ENCODE measurements at places on chromosomes 16 and 17.

DNA sequence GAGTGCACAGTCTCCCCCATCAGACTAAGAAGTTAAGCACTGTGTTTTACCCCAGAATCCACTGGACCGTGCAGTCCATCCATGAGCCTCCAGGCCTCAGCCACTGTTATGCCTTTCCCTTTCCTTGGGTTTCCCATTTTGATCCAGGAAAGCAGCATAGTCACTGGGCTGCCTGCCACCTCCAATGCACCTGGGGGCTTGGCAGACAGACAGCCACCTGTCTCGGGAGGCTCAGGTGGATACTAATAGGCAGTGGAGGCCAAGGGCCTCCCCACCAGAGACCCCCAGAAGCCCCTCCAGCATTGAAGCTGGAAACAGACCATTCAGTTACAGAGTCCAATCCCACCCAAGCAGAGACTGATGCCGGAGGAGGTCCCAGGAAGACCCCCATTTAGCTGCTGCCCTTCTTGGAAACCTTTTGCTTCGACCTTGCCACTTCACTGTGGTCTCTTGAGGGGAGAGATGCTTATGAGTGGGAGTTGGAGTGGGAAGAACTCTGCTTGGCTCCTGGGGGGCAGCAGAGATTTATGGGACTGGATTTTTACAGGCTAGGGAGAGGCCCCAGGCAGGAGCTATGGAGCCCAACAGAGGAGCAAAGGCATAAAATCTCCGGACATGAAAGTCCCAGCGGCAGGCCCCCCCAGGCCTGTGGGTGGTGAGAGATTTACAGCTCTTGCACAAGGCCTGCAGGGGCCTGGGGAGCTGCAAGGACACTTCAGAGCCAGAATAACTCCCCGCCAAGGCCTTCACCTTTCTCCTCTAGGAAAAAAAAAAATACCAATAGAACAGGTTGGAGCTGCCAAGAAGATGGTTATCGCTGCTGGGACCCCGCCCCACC lies 12.2 kb upstream of the SP2 start:
- no peak for DNase-seq

- DNase-seq: no peak
Observed at GRCh38 chr17:49450735-49451134, 36.1 kb upstream of the PHB1 start.

- no peak for DNase-seq
Observed at GRCh38 chr17:32575852-32576251, 89.1 kb downstream of the CDK5R1 start.

DNA sequence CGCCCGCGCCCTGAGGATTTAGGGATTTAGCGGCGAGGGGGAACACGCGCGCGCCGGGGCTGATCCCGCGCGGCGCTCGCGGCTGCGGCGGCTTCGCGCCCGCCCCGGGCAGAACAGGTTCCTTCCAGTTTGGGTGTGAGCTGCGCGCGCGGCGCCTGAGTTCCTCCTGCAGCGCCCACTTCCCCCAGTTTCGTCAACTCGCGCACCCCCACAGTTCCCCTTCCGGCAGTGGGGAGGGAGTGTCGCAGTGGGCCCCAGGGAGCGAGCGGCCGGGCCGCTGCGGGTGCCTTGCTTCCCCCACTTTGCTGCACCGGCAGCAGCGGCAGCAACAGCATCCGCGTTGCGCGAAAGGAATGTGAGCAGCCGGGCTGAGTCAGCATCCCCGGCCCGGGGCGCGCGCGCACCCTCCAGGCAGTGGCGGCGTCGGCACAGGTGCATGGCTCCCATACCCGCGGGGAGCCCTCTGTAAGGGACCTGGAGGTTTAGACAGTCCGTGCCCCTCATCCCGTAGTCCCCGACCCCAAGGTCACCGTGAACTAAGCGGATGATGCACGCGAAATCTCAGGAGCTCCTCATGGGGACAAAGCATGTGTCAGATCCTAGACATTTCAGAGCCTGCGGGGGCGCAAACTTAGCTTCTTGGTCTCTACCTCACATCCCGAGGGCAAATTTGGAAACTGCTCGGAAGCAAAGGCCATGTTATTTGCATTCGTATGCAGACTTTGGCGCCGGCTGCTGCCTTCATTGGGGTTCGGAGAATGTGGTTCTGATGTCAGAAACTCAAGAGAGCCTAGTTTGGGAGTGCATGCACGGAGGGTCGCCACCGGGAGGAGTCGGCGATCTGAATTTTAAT lies 767 bp downstream of the ARSG start:
- peak; percentile 87 for DNase-seq

GRCh38 chr17:17934806-17935205 lies 37.4 kb downstream of the TOM1L2 start:
- DNase-seq: no peak

- no peak for DNase-seq
Observed at GRCh38 chr16:72944757-72945485, 103.0 kb downstream of the ZFHX3 start.

DNA sequence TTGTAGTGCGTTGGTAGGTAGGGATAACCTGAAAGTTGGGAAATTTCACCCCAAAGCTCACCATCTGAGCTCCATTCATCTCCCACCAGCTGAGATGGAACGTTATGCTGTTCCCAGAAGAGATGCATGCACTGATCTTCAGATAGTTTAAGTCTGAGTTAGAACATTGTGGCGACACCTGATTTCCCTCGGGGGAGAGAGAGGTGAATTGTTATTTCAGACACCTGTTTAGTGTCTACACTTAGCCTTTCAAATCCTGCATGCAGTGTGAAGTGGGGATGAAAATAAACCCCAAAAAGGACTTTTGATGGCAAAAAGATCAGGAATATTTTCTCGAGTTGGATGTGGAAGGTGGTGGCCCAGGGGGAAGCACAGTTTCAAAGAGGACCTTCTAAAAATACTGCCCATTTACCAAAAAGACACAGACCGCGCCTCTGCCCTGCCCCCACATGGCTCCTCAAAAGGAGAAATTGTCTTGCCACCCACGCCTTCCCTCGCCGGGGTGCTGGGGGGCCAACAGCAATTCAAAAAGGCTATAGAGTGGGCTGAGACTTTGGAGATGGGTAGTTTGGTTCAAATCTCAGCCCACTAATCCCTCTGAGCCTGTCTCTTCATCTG lies 11.4 kb downstream of the CIITA start:
- no peak for DNase-seq

GRCh38 chr16:873243-873661 lies 72.7 kb upstream of the GNG13 start:
- no peak for DNase-seq

- DNase-seq: no peak
Observed at GRCh38 chr16:86925067-86925791, 346.9 kb downstream of the FOXL1 start.

DNA sequence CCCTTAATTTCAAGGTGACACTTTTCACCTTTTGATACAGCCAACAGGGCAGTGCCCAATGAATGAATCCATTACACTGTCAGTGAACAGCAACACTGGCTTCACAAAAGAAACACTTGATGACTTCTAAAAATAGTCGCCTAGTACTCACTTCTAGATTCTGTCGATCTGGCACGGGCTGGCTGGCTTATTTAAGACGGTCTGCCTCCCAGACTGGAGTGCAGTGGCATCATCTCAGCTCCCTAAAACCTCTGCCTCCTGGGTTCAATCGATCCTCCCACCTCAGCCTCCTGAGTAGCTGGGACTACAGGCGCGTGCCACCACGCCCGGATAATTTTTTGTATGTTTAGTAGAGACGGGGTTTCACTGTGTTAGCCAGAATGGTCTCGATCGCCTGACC lies 1.9 kb downstream of the NDUFAB1 start:
- DNase-seq: no peak

GRCh38 chr17:60743282-60743681 lies 65.6 kb downstream of the BCAS3 start:
- DNase-seq: no peak

GRCh38 chr16:84864326-84864955 lies 44.7 kb downstream of the CRISPLD2 start:
- no peak for DNase-seq

DNA sequence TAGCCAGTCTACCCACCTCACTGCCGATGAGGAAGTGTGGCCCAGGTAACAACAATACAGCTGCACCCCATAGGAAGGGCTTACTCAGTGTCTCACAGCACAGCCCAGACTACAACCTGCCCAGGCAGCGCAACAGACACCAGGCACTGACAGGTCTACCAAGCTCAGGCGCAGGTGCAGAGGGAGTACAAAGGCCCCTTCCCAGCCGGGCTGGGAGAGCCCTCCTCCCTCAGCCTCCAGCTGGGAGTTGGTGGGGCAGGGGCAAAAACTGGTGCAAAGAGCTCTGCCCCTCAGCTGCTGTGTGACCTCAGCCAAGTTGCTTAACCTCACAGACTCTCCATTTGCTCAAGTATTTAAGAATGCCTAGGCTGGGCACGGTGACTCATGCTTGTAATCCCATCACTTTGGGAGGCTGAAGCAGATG lies 112.6 kb upstream of the LHX1 start:
- DNase-seq: no peak

- DNase-seq: no peak
Observed at GRCh38 chr17:39212195-39212810, 12.2 kb downstream of the RPL19 start.

GRCh38 chr16:48318630-48319029 lies 66.6 kb downstream of the SIAH1 start:
- DNase-seq: peak; percentile 10

- DNase-seq: no peak
Observed at GRCh38 chr16:70526403-70526802, 2.8 kb downstream of the SF3B3 start.

GRCh38 chr16:471353-472198 lies 46.1 kb downstream of the RAB11FIP3 start:
- DNase-seq: no peak

DNA sequence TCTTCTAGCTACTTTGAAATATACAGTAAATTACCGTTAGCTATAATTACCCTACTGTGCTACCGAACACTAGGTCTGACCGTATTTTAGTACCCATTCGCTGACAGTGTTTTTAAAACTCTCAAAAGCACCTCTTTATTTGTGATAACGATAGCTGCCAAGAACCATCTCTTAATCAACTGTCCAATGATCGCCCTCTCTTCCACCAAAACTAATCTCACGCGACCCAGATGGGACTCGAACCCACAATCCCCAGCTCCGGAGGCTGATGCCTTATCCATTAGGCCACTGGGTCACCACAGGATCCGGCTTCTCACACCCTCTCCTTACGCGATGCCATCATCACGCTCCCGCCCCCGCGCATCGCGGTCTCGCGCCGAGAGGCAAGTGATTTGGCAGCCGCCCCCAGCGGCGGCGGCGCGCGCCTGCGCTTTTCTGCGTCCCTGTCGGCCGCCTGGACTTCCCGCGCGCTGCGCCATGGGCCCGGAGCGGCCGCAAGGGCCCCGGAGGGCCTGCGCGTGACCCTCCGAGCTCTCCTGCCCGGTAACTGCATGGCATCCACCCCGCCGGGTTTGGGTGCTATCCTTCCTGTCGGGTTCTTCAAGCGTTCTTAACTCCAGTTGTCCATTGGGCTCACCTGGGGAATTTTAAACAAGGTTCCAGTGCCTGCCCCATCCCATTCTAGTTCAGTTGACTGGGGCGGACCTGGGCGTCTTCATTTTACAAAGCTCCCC lies 15.7 kb upstream of the KPNA2 start:
- peak; percentile 99 for DNase-seq

DNA sequence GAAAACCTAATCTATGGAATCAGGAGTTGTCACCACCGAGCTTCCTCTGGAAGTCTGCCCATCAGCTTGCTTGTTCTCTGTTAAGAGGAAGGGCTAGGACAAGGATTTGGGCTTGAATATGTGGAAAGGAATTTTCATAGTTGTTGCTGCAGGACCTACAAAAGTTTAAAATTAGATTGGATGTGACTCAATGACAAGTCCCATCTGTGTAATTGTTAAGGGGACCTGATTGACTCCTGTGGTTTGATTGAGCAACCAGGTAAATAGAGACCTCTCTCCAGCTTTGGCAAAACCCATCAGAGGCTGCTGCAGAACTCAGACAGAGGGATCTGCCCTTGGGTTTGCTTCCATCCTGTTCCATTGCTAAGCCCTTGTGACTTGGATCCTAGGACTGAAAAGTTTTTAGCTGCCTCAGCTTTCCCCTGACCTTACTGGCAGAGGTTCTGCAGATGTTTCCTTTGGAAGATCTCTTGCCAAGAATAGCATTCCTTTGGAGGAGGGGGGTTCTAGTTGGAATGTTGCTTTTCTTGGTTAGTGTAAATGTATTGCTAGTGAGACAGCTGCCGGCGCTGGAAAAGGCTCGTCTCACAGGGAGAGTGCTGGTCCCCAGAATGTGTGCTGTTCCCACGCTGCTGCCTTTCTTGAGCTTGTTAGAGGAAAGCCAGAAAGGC lies 50.0 kb downstream of the SF3B3 start:
- DNase-seq: no peak

GRCh38 chr17:2347805-2348685 lies 10.7 kb downstream of the SGSM2 start:
- no peak for DNase-seq

GRCh38 chr16:2027024-2028010 lies 615 bp downstream of the NHERF2 start:
- peak; percentile 21 for DNase-seq

GRCh38 chr17:8953156-8953885 lies 12.2 kb downstream of the PIK3R5 start:
- DNase-seq: no peak

GRCh38 chr17:48506246-48506645 lies 24.6 kb downstream of the HOXB1 start:
- DNase-seq: no peak

GRCh38 chr17:83100220-83100852 lies 20.9 kb downstream of the METRNL start:
- no peak for DNase-seq

- no peak for DNase-seq
Observed at GRCh38 chr16:82203198-82203597, 33.2 kb upstream of the MPHOSPH6 start.

DNA sequence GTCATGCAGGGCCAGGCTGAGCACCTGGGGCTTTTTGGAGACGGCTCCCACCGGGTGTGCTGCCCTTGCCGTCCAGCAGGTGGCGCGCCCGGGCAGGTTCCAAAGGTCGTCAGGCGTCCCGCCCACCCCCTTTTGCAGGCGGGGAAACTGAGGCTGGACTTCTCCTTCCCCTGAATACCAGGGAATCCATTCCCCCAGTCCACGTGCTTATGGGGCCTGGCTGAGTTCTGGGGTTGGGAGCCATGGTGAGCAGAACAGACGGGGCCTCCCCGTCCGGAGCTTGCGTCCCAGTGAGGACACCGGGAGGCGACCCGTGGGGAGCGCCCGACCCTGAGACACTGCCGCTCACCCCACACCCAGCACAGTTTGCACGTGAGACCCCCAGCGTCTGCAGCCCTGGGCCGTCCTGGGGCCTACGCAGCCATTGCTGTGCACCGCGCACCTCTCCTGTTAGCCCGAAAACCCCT lies 51.8 kb upstream of the JPH3 start:
- peak; percentile 64 for DNase-seq

GRCh38 chr17:67639555-67639954 lies 78.2 kb upstream of the NOL11 start:
- DNase-seq: no peak
